ENCODE measurements at places on chromosomes 1 and 21. TPM values are rescaled to one million over a fixed set of nuclear protein-coding genes. Genes with fewer than 3 reads are reported as not detected.

The SASS6 gene
- total RNA-seq: 6.1 TPM

GRCh38 chr1:201463071-201463552 is 5.9 kb downstream of the PHLDA3 start:
- no peak overlapping the region for H3K4me3 ChIP-seq
- peaks cover 8% of the 10 kb centered on the region for H3K27me3 ChIP-seq
- peaks cover 10% of the 10 kb centered on the region for H3K4me1 ChIP-seq
- DNase-seq: no peak
- H3K36me3 ChIP-seq: peaks cover 11% of the 10 kb centered on the region

The CFHR3 gene
- not detected for total RNA-seq

DNA sequence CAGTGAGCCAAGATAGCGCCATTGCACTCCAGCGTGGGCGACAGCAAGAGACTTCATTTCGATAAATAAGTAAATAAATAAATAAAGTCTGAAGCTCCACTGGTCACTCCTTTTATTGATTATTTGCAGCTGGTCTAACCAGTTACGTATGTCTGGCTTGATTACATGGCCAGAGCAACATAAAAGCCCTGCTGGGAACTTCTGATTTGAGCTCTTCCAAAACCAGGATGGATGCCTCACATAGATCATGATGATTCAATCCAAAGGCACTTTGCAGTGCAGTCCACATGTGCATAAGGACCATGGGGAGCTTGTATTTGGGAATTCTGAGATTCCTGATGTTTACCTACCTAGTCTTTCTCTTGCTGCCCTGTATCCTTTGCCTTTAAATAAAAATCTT is 24.0 kb downstream of the NSUN4 start:
- peak overlapping the region; percentile 48 for H3K27ac ChIP-seq
- peaks cover 27% of the 10 kb centered on the region for H3K36me3 ChIP-seq
- no peaks in the 10 kb centered on the region for H3K4me1 ChIP-seq
- H3K4me3 ChIP-seq: no peak overlapping the region
- no peaks in the 10 kb centered on the region for H3K27me3 ChIP-seq
- no peak for DNase-seq

DNA sequence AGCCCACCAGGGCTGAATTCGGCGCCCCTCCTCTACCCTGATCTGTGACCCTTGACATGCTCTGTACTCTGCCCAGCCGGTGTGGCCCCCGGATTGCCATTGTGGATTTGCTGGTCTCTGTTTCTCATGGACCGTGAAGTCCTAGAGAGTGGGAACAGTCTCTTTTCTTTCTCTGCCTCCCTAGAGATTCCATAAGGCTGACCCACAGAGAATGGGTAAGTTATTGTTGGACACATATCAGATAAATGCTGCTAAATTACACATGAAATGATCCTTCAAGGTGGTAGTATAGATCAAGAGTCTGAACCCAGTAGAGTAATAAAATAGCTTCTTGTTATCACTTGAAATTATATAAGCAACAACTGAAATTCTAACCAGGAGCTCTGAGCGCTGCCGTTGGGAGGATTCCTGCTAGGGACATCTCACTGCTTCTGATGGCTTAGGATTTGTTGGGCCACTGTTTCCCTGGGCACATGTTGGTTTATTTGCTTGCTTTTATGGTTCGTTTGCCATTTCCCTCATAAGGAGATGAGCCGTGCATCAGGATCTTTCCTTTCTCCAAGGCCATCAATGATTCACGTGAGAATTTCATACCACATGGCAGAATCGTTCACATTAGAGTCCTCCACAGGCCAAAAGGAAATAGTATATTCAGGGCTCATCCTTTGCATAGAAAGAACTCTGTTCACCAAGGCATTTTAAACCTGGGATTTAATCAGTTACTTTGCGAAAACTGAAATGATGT is 111.9 kb downstream of the ZBTB18 start:
- no peak overlapping the region for H3K27ac ChIP-seq
- no peak for DNase-seq
- peaks cover 7% of the 10 kb centered on the region for H3K27me3 ChIP-seq
- H3K4me1 ChIP-seq: no peaks in the 10 kb centered on the region
- no peak overlapping the region for H3K4me3 ChIP-seq

GRCh38 chr1:206809504-206810084 is 37.3 kb upstream of the IL10 start:
- H3K27ac ChIP-seq: no peak overlapping the region
- no peaks in the 10 kb centered on the region for H3K4me1 ChIP-seq
- no peak overlapping the region for H3K4me3 ChIP-seq
- no peaks in the 10 kb centered on the region for H3K36me3 ChIP-seq
